Lower lobe of right lung (tissue), 2 donors: ENCODE measurements at places on chromosomes 3 and 15. TPM values are rescaled to one million over a fixed set of nuclear protein-coding genes. Genes with fewer than 3 reads are reported as not detected.

The DNASE1L3 gene
- 12.0 TPM for total RNA-seq

The MCF2L2 gene
- 0.62 TPM for total RNA-seq

The CHRM5 gene
- not detected for total RNA-seq

The ZBED2 gene
- total RNA-seq, result 8.2 TPM

DNA sequence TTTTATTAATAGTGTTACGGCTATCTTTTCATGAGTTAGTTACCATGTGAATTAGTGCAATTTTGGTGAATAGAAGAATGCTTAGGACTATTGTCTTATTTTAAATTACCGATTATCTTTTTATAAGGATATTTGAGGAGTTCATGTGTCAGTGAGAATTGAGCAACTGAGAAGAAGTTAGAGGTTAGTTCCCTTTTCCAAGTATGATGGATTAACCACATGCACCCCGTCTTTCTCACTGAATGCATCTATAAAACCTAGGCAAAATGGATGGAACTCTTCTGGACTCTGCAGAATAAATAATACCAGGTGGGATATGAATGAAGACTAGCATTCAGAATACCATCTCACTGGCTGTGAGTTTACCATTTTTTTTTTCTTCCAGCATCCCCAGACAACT lies 74.3 kb downstream of the TCF12 start:
- H3K36me3 ChIP-seq, result no peaks in the 10 kb centered on the region
- no peaks in the 10 kb centered on the region for H3K27me3 ChIP-seq
- H3K27ac ChIP-seq, result no peak overlapping the region
- no peak overlapping the region for H3K4me3 ChIP-seq
- H3K4me1 ChIP-seq, result peaks cover 19% of the 10 kb centered on the region
- no peak for DNase-seq

GRCh38 chr15:95742836-95743235 lies 587.7 kb upstream of the NR2F2 start:
- no peaks in the 10 kb centered on the region for H3K36me3 ChIP-seq
- no peak overlapping the region for H3K27ac ChIP-seq
- no peak for DNase-seq
- H3K4me3 ChIP-seq, result no peak overlapping the region
- H3K4me1 ChIP-seq, result no peaks in the 10 kb centered on the region

DNA sequence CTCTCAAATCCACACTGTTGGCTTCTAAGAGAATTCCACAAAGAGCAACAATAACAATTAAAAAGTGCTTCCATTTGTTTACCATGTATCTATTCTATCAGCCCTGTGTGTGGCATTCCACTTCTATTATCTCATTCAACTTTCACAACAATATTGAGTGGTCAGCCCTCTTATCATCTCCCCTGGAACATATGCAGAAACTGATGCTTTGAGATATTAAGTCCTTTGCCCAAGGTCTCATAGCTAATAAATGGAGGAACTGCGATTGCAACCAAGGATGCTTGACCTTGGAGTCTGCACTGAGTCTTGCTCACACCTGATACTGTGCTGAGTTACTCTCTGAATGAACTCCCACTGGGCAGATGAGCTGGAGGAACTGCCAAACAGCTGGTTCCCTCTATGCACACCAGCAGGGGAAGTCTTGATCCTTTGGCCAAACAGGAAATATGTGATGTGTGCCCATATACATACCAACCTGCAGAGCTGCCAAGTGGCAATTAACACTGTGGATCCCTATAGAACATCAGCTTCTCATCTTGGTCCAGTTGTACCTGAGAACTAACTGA lies 144.7 kb upstream of the WNT5A start:
- no peaks in the 10 kb centered on the region for H3K4me1 ChIP-seq
- no peaks in the 10 kb centered on the region for H3K27me3 ChIP-seq
- H3K4me3 ChIP-seq, result no peak overlapping the region
- H3K27ac ChIP-seq, result no peak overlapping the region
- no peaks in the 10 kb centered on the region for H3K36me3 ChIP-seq

GRCh38 chr3:161851941-161852566 lies 355.4 kb downstream of the OTOL1 start:
- H3K4me3 ChIP-seq, result no peak overlapping the region
- H3K27me3 ChIP-seq, result no peaks in the 10 kb centered on the region
- H3K27ac ChIP-seq, result no peak overlapping the region
- H3K4me1 ChIP-seq, result no peaks in the 10 kb centered on the region

DNA sequence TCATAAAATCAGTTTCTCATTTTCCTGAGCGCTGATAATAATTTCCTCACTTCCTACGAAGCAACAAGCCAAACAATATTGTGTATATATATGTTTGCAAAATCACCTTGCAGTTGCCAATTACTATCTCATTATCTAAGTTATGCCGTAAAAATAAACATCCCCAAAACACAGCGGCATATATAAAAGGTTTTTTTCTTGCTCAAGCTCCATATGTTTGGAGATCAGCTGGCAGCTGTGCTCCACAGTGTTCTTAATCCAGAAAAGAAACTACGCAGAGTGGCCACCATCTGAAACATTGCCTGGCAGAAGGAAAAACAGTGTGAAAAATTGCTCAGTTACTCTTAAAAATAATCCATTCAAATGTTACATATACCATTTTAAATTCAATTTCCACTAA lies 951.4 kb downstream of the PLOD2 start:
- no peak overlapping the region for H3K27ac ChIP-seq
- no peaks in the 10 kb centered on the region for H3K36me3 ChIP-seq
- no peaks in the 10 kb centered on the region for H3K27me3 ChIP-seq
- no peaks in the 10 kb centered on the region for H3K4me1 ChIP-seq

GRCh38 chr3:56467108-56467507 lies 1.2 kb downstream of the ERC2 start:
- H3K27me3 ChIP-seq, result peaks cover 40% of the 10 kb centered on the region
- no peak overlapping the region for H3K27ac ChIP-seq
- no peaks in the 10 kb centered on the region for H3K36me3 ChIP-seq
- DNase-seq, result peak; percentile 83

DNA sequence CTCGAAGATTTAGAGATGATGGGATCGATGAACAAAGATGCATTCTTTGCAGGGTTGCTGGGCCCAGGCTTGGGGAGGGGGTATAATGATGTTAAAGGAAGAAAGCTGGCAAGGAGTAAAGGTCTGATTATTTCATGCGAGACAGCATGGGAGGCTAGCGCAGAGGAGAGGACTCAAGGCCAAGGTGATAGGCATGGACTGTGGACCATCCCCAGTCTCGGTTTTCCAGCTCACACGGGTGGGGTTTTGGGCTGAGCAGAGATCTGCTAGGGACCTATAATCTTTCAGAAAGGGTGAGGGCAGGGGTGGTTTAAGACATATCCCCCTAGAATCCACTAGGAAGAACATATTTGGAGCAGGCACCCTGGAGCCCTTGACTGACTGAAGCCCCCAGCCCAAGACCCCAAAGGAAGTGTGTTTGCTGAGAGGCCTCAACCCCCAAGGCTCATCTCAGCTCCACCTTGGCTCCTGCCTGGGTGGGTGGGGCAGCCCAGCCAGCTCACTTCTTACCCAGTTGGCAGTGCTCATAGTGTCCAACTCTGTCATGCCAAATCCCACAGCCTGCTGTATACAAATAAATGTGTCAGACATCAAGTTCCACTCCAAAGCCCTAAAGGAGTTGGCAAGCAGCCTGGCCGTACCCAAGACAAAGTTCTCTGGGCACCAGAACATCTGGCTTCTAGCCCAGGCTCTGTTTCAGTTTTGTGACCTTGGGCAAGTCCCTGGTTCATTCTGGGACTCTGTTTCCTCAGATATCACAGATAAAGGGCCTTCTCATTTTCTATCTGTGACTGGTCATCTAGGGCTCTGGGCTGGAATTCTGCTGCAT lies 17.9 kb downstream of the ACSBG1 start:
- H3K4me1 ChIP-seq, result no peaks in the 10 kb centered on the region
- no peaks in the 10 kb centered on the region for H3K36me3 ChIP-seq
- no peak overlapping the region for H3K27ac ChIP-seq
- peak; percentile 61 for DNase-seq
- H3K4me3 ChIP-seq, result no peak overlapping the region

DNA sequence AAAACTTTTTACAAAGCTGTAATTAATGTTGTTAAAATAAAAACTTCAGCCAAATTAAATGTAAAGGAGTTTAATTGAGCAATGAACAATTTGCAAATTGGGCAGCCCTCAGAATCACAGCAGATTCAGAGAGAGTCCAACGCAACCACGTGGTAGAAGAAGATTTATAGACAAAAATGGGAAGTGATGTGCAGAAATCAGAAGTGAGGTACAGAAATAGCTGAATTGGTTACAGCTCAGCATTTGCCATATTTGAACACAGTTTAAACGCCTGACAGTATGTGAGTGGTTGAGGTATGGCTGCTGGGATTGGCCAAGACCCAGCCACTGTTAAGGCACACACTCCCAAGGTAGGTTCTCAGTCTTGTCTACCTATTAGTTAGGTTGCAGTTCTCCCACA lies 14.4 kb upstream of the PLA2G4D start:
- DNase-seq, result no peak
- no peak overlapping the region for H3K4me3 ChIP-seq
- no peaks in the 10 kb centered on the region for H3K27me3 ChIP-seq

- DNase-seq, result no peak
- H3K27me3 ChIP-seq, result peaks cover 4% of the 10 kb centered on the region
- no peaks in the 10 kb centered on the region for H3K4me1 ChIP-seq
- no peak overlapping the region for H3K4me3 ChIP-seq
- H3K36me3 ChIP-seq, result no peaks in the 10 kb centered on the region
- H3K27ac ChIP-seq, result no peak overlapping the region
Measured at GRCh38 chr15:91521548-91521947, 332.0 kb upstream of the SLCO3A1 start.

GRCh38 chr3:107432013-107432515 lies 54.8 kb downstream of the CCDC54 start:
- no peak for DNase-seq
- H3K4me1 ChIP-seq, result peaks cover 6% of the 10 kb centered on the region
- peak overlapping the region; percentile 92 for H3K27ac ChIP-seq
- H3K36me3 ChIP-seq, result no peaks in the 10 kb centered on the region

- H3K36me3 ChIP-seq, result no peaks in the 10 kb centered on the region
- H3K27ac ChIP-seq, result no peak overlapping the region
- no peaks in the 10 kb centered on the region for H3K4me1 ChIP-seq
Measured at GRCh38 chr3:76941376-76941775, 98.5 kb upstream of the ROBO2 start.

- no peak overlapping the region for H3K4me3 ChIP-seq
- H3K4me1 ChIP-seq, result peaks cover 6% of the 10 kb centered on the region
- no peaks in the 10 kb centered on the region for H3K27me3 ChIP-seq
- no peak overlapping the region for H3K27ac ChIP-seq
Measured at GRCh38 chr3:20028905-20029331, 11.3 kb upstream of the KAT2B start.

DNA sequence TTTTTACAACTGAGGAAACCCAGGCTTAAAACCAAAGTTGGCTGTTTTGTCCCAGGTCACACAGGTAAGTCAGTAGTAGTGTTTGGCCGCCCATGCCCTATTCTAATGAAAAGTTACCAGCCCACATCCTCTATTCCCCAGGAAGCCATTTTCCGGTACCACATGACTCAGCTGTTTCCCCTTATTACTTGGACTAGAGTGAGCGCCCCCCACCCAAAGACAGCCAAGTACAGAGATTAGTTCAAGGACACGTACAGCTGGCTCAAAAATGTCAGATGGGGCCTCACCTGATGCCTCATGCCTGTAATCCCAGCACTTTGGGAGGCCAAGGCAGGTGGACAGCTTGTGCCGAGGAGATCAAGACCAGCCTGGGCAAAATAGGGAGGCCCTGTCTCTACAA lies 8.5 kb upstream of the KLHL6 start:
- peaks cover 4% of the 10 kb centered on the region for H3K4me1 ChIP-seq
- no peak overlapping the region for H3K4me3 ChIP-seq
- no peaks in the 10 kb centered on the region for H3K36me3 ChIP-seq
- H3K27ac ChIP-seq, result no peak overlapping the region

GRCh38 chr3:54736459-54736858 lies 191.4 kb downstream of the LRTM1 start:
- no peak for DNase-seq
- H3K4me1 ChIP-seq, result no peaks in the 10 kb centered on the region
- H3K27ac ChIP-seq, result no peak overlapping the region
- H3K36me3 ChIP-seq, result no peaks in the 10 kb centered on the region
- H3K27me3 ChIP-seq, result no peaks in the 10 kb centered on the region
- H3K4me3 ChIP-seq, result no peak overlapping the region

DNA sequence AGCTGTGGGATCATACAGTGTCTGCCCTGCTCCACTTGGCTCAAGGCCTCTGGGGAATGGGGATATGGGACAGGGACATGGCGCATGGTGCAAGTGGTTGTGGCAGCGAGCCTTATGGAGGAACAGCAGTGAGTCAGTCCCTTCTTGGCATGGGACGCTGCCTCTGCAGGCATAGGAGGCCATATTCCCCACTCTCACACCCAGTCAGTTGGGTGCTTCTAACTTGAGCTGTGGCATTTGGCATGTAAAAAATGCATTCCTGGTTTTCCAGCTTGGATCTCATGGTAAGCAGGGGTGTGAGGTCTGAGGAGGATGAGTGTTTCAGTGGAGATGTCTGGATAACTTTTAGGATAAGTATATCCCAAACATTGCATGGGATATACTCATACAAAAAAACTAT lies 31.6 kb upstream of the UBE2Q2 start:
- no peaks in the 10 kb centered on the region for H3K27me3 ChIP-seq
- no peak overlapping the region for H3K4me3 ChIP-seq
- H3K36me3 ChIP-seq, result no peaks in the 10 kb centered on the region

DNA sequence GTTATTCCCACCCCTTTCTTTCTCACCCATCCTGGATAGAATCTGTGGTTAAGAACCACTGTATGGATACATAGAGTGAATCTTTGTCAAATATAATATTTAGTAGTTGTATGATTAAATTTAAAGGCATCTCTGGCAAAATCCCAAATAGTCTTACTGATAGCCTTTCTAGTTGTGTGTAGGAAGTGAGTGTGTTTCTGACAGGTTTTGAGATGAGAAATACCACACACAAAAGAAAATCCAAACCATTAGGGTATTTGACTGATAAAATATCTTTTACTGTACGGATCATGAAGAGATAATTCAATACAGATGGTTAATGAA lies 44.7 kb upstream of the PLCL2 start:
- no peak overlapping the region for H3K4me3 ChIP-seq
- no peak for DNase-seq
- peaks cover 31% of the 10 kb centered on the region for H3K4me1 ChIP-seq
- no peaks in the 10 kb centered on the region for H3K27me3 ChIP-seq
- no peaks in the 10 kb centered on the region for H3K36me3 ChIP-seq

- DNase-seq, result peak; percentile 68
- H3K27me3 ChIP-seq, result no peaks in the 10 kb centered on the region
- no peak overlapping the region for H3K27ac ChIP-seq
- no peaks in the 10 kb centered on the region for H3K36me3 ChIP-seq
- no peak overlapping the region for H3K4me3 ChIP-seq
- H3K4me1 ChIP-seq, result peaks cover 27% of the 10 kb centered on the region
Measured at GRCh38 chr3:156151824-156152428, 31.5 kb downstream of the KCNAB1 start.

GRCh38 chr3:24722087-24722486 lies 227.4 kb upstream of the THRB start:
- no peak for DNase-seq
- no peaks in the 10 kb centered on the region for H3K4me1 ChIP-seq
- no peaks in the 10 kb centered on the region for H3K27me3 ChIP-seq
- no peak overlapping the region for H3K4me3 ChIP-seq
- H3K27ac ChIP-seq, result no peak overlapping the region

GRCh38 chr3:124491098-124491497 lies 239.2 kb upstream of the UMPS start:
- no peaks in the 10 kb centered on the region for H3K27me3 ChIP-seq
- H3K36me3 ChIP-seq, result no peaks in the 10 kb centered on the region
- H3K27ac ChIP-seq, result no peak overlapping the region
- DNase-seq, result no peak
- no peaks in the 10 kb centered on the region for H3K4me1 ChIP-seq
